ENCODE measurements at places on chromosomes 12 and 14. TPM values are rescaled to one million over a fixed set of nuclear protein-coding genes. Genes with fewer than 3 reads are reported as not detected.

DNA sequence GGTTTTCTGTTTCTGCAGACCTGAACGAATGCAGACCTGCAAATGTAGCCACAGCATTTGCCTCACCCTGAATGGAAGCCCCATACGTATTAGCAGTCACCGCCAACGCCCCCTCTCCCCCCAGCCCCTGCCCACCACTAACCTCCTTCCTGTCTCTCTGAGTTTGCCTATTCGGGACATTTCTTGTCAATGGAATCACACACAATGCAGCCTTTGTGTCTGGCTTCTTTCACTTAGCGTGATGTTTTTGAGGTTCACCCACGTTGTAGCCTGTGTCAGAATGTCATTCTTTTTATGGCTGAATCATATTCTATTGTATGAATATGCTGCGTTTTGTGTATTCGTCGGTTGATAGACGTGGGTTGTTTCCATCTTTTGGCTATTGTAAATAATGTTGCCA is 178.6 kb downstream of the AACS start:
- no peaks in the 10 kb centered on the region for H3K4me1 ChIP-seq
- DNase-seq, result no peak
- H3K36me3 ChIP-seq, result no peaks in the 10 kb centered on the region
- H3K4me3 ChIP-seq, result no peak overlapping the region

DNA sequence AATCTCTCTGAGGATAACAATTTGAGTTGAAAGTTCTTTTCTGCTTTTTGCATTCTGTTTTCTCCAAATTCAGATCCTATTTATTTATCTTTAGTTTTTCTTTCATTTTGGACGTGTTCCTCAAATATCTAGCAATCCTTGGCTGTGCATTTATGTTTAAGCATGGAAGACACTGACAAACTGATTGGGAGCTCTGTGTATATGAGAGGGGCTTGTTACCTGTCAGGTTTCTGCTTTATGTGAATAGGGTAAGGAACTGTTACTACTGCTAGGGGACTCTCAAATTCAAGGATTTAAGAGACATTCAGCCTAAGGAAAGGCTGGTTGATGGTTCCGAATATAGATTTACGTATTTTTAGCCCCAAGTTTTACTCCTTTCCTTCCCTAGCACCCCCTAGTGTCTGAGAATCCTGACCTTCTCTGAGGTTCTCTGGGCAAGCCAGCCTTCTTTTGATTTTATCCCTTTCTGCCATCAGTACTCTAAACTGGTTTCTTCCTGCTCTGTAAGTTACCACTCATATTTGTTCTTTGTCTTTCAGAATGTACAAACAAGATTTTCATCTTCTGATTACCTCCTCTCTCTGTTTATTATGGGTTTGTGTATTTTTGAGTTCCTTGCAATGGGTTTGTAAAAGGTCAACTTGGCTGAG is 30.5 kb downstream of the YLPM1 start:
- H3K27ac ChIP-seq, result peak overlapping the region; percentile 83
- peak overlapping the region; percentile 79 for H3K4me3 ChIP-seq
- H3K4me1 ChIP-seq, result peaks cover 44% of the 10 kb centered on the region
- no peaks in the 10 kb centered on the region for H3K27me3 ChIP-seq
- DNase-seq, result no peak

COL2A1 gene
- not detected for total RNA-seq

KNTC1 gene
- 24.1 TPM for total RNA-seq

DNA sequence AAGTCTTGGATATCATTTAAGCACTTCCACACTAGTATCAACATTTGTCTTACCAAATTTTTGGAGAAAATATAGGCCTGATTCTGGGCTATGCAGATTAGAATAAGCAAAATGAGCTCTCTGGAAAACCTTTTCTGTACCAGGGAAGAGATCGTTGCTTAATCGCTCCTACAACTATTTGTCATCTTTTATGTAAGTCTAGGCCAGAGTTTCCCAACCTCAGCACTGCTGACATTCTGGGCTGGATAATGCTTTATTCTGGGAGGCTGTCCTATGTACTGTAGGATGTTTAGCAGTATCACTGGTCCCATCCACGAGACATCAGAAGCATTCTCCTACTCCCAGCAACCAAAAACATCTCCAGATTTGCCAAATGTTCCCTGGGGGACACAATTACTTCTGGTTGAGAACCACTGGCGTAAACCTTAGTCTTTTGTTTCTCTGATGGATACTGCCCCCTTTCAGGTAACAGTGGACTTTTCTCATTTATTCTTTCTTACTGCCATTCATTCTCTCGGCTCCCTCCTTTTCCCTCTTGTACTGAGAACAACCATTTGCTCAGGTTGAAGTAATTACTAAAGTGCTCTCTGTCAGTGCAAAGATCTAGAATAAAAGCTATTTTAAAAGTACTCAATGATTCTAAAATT is 316.9 kb upstream of the E2F7 start:
- H3K27me3 ChIP-seq, result no peaks in the 10 kb centered on the region
- H3K27ac ChIP-seq, result no peak overlapping the region
- no peak for DNase-seq
- H3K4me1 ChIP-seq, result no peaks in the 10 kb centered on the region
- no peaks in the 10 kb centered on the region for H3K36me3 ChIP-seq
- no peak overlapping the region for H3K4me3 ChIP-seq

GRCh38 chr12:124391340-124392261 is 96.7 kb downstream of the RFLNA start:
- no peak for DNase-seq
- peak overlapping the region; percentile 93 for H3K27ac ChIP-seq
- H3K4me3 ChIP-seq, result peak overlapping the region; percentile 87
- no peaks in the 10 kb centered on the region for H3K27me3 ChIP-seq
- H3K36me3 ChIP-seq, result peaks cover 2% of the 10 kb centered on the region
- H3K4me1 ChIP-seq, result peaks cover 28% of the 10 kb centered on the region

GRCh38 chr12:8052679-8053078 is 13.5 kb downstream of the C3AR1 start:
- no peaks in the 10 kb centered on the region for H3K27me3 ChIP-seq
- no peak overlapping the region for H3K27ac ChIP-seq
- no peak for DNase-seq
- no peak overlapping the region for H3K4me3 ChIP-seq
- H3K4me1 ChIP-seq, result peaks cover 4% of the 10 kb centered on the region

- no peak overlapping the region for H3K27ac ChIP-seq
- H3K36me3 ChIP-seq, result no peaks in the 10 kb centered on the region
- H3K27me3 ChIP-seq, result no peaks in the 10 kb centered on the region
- no peaks in the 10 kb centered on the region for H3K4me1 ChIP-seq
These were observed 270.9 kb downstream of the ALX1 start for GRCh38 chr12:85550924-85551323.

DNA sequence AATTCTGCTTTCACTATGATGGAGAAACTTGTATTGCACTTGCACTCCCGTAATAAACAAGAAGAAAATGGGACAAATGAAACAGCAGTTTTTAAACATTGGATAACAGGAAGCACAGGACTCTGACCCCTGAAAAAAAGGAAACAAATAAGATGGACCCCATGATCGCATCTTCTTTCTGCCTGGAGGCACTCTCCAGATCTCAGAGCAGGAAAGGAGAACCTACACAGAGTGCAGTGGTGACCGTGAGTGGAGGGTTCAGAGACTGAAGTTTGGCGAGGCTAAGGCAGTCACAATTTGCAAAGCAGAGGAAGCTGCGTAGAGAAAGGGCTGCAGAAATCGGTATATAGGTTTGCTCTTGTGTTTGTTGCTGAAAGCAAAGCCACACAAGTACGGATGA is 6.1 kb upstream of the FGF6 start:
- H3K4me3 ChIP-seq, result no peak overlapping the region
- H3K27me3 ChIP-seq, result peaks cover 47% of the 10 kb centered on the region
- no peak for DNase-seq

GRCh38 chr12:83856803-83857202 is 1055.8 kb downstream of the SLC6A15 start:
- H3K27ac ChIP-seq, result no peak overlapping the region
- no peak for DNase-seq
- H3K4me1 ChIP-seq, result no peaks in the 10 kb centered on the region
- H3K36me3 ChIP-seq, result no peaks in the 10 kb centered on the region
- no peak overlapping the region for H3K4me3 ChIP-seq
- H3K27me3 ChIP-seq, result no peaks in the 10 kb centered on the region

DNA sequence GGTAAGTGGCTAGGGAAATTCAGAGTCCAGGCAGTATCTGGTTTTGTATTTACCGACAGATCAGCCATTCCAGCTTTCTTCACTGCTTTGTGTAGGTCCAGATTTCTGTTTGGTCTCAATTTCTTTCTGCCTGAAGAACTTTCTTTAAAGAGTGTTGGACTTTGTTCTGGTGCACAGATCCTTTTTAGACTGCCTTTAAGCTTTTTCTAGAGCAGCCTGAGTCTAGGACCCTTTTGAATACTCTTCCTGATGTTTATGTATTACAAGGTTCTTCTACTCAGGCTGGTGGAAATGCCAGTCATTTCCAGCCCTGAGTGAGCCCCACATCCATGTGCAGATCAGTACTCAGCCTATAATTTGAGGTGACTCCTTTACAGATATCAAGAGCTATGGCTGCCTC is 54.7 kb downstream of the DAAM1 start:
- peaks cover 2% of the 10 kb centered on the region for H3K36me3 ChIP-seq
- H3K27ac ChIP-seq, result no peak overlapping the region

GRCh38 chr12:56164345-56164729 is 6.2 kb downstream of the MYL6 start:
- no peak overlapping the region for H3K27ac ChIP-seq
- H3K4me1 ChIP-seq, result peaks cover 35% of the 10 kb centered on the region

GRCh38 chr12:104782296-104782695 is 175.8 kb downstream of the SLC41A2 start:
- H3K4me3 ChIP-seq, result no peak overlapping the region
- peaks cover 13% of the 10 kb centered on the region for H3K27me3 ChIP-seq
- H3K36me3 ChIP-seq, result no peaks in the 10 kb centered on the region
- no peak overlapping the region for H3K27ac ChIP-seq
- H3K4me1 ChIP-seq, result no peaks in the 10 kb centered on the region

DNA sequence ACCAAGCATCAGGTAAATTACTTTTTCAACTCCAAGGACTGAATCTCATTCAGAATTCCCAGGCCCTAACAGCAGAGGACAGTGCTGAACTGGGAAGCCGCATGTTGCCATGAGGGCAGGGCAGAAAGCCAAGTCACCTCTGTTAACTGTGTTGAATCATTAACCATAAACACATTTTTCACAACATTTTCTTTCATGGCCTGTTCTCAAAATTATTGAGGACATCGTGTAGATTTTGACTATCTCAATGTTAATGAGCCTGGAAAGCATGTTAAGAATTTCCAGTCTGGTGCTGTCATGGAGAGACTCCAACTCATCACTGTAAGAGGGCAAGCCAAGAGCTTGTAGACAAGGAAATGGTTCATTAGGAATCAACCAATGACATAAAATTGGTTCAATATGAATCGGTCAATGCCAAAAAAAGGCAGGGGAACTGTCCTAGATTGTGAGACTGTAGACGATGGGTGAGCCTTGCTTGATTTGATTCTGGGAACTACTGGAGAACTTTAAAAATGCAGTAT is 33.7 kb downstream of the CPM start:
- H3K27me3 ChIP-seq, result no peaks in the 10 kb centered on the region
- peaks cover 2% of the 10 kb centered on the region for H3K36me3 ChIP-seq
- DNase-seq, result no peak
- H3K4me3 ChIP-seq, result no peak overlapping the region

AICDA gene
- total RNA-seq, result not detected

LMO3 gene
- total RNA-seq, result not detected

SLC5A8 gene
- total RNA-seq, result not detected

PRH2 gene
- total RNA-seq, result not detected

DNA sequence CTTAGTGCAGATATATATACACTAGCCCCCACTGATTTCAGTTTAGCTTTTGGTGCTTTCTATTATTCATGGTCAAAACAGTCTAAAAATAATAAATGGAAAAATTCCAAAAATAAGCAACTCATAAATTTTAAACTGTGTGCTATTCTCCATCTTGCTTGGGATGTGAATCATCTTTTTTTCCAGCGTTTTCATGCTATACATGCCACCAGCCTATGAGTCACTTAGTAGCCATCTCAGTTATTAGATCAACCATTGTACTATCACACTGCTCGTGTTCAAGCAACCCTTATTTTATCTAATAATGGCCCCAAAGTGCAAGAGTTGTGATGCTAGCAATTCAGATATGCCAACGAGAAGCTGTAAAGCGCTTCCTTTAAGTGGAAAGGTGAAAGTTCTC is 73.9 kb upstream of the KRR1 start:
- no peaks in the 10 kb centered on the region for H3K4me1 ChIP-seq
- H3K27ac ChIP-seq, result no peak overlapping the region

TDRD9 gene
- total RNA-seq, result not detected

DNA sequence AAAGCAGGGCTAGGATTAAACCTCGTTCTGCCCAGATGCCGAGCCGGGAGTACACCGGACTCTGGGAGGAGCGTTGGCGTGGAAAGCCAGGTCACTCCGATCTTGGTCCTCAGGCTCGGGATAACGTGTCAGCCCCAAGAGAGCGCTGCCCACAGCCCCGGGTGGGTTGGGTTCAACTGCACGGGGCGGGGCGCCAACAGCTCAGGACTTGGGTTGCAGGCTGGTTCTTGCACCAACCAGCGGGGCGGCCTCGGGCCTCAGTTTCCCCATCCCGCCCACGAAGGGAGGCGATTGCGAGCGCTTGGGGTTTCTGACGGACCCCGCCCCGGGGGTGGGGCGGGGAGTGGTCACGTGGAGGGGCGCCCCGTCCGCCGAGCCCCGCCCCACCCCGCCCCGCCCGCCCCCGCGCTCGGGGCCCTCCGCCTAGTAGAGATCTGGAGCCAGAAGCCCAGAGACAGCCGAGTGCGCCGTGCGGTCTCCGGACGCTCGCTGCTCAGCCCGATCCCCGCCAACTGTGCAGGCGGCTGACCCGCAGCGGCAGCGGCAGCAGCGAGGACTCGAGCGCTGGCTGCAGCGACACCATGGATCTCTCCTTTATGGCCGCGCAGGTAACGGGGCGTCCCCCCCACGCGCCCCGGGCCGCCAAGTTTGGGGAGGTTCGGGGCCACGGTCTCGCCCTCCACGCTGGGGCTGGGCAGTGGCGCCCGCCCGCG is at the start of gene C14orf132:
C14orf132 (plus strand) TSS at position 443 of the 713 bp plus-strand sequence; CDS start at position 582, 139 bp downstream.
- peaks cover 48% of the 10 kb centered on the region for H3K27me3 ChIP-seq
- DNase-seq, result peak; percentile 19
- H3K27ac ChIP-seq, result peak within 1 kb of the TSS; percentile 8
- no peaks in the 10 kb centered on the region for H3K36me3 ChIP-seq
- H3K4me1 ChIP-seq, result peaks cover 19% of the 10 kb centered on the region
- peak within 1 kb of the TSS; percentile 87 for H3K4me3 ChIP-seq

DNA sequence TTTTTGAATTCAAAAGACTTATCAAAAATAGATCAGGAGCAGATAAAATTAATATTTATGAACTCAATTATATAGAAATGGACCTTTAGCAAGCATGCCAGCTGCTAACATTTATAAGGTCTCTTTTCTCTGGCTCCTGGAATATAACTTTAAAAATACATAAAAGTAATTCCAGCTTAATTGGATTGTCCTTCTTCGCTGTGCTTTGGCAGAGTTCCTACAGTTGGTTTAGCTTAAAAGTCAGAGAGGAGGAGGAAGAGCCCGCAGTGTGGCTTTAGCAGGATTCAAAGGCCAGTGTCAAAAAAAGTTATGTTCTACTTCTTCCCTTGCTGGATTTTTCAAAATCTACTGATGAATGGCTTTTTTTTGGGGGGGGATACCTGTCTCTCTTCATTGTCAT is 1484.9 kb upstream of the TMEM132C start:
- no peak overlapping the region for H3K4me3 ChIP-seq
- H3K36me3 ChIP-seq, result no peaks in the 10 kb centered on the region
- no peak for DNase-seq
- H3K27me3 ChIP-seq, result no peaks in the 10 kb centered on the region
- peaks cover 10% of the 10 kb centered on the region for H3K4me1 ChIP-seq
